NCI-H1694 (cell line): ENCODE measurements at places on chromosomes 2 and 18.

- DNase-seq: no peak
These were observed 32.7 kb upstream of the SPRED2 start for GRCh38 chr2:65465124-65465523.

DNA sequence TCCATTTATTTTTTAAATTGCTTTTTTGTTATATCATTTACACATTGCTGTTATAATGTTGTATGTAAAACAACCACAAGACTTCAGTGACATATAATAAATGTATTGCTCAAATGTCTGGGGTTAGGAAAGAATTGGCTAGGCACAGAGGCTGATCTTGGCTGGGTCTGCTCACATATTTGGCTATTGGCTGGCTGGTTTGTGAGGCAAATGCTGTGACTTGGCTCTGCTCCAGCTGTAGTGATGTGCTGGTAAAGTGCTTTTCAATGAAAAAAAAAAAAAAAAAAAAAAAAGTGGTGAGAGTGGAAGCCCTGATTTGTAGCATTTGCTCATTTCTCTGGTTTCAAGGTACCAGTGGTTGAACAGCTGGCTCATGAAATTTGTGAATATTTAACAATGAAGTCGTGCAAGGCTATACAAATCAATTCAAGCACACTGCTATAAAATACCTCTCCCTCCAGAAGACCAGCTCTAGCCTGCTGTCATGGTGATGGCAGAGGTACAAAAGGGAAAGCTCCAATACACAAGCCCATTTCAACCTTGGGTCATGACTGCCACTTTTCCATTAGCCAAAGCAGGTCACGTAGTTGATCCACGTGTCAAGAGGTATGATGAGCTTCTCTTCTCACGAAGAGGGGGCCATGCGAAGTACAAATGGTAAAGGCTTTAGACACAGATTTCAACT, 43.7 kb upstream of the RIT2 start:
- no peak for DNase-seq

DNA sequence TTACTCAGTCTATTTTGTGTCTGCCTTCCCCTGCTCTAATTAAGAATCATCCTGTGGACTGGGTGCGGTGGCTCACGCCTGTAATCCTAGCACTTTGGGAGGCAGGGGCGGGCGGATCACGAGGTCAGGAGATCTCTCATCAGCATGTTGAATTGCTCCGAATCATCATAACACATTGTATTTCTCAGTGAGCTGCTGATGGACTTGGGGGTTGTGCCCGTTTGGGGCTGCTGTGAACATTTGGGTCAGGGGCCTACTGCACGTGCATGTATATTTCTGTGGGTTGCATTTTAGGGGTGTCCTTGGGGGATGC, 84.4 kb downstream of the ARHGEF4 start:
- no peak for DNase-seq

GRCh38 chr2:28102455-28102874, 211.9 kb downstream of the BABAM2 start:
- no peak for DNase-seq

- peak; percentile 8 for DNase-seq
These were observed 300.8 kb downstream of the CNTNAP5 start for GRCh38 chr2:124325667-124326440.

- no peak for DNase-seq
These were observed 181.7 kb downstream of the ATAD2B start for GRCh38 chr2:23745068-23745725.

GRCh38 chr2:195320413-195320973, 336.5 kb upstream of the SLC39A10 start:
- no peak for DNase-seq

DNA sequence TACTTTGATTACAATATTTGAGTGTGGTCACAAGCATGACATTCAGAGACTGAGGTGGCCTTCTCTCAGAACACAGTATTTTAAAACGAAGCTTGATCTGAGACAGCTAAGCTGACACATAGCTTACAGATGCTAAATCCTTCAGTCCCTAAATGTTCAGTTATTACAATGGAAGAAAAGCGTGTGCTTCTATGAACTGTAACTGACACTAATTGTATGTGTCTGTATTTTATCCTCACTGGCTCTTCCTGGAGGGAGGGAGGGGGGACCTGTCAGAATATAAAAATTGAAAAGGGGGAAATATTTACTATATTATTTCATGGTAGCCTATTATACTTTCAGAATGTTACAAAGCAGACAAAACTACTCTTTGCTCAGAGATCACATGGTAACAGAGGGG, 340.2 kb downstream of the FIGN start:
- DNase-seq: no peak

- no peak for DNase-seq
These were observed 58.9 kb downstream of the FAM168B start for GRCh38 chr2:131034122-131035051.

DNA sequence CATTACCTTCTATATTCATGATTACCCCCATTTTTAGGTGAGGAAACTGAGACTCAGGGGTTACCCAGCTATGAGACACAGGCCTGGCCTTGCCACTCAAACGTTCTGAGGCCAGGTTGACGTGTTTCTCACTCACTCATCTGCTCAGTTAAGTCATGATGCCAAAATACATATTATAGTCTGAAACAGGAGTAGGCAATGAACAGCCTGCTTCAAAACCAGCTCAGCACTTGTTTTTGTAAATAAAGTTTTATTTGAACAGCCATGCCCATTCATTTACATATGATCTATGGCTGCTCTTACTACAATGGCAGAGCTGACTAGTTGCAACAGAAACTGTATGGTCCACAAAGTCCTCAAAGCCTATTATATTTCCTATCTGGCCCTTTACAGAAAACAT, 74.1 kb upstream of the SMAD2 start:
- DNase-seq: no peak

DNA sequence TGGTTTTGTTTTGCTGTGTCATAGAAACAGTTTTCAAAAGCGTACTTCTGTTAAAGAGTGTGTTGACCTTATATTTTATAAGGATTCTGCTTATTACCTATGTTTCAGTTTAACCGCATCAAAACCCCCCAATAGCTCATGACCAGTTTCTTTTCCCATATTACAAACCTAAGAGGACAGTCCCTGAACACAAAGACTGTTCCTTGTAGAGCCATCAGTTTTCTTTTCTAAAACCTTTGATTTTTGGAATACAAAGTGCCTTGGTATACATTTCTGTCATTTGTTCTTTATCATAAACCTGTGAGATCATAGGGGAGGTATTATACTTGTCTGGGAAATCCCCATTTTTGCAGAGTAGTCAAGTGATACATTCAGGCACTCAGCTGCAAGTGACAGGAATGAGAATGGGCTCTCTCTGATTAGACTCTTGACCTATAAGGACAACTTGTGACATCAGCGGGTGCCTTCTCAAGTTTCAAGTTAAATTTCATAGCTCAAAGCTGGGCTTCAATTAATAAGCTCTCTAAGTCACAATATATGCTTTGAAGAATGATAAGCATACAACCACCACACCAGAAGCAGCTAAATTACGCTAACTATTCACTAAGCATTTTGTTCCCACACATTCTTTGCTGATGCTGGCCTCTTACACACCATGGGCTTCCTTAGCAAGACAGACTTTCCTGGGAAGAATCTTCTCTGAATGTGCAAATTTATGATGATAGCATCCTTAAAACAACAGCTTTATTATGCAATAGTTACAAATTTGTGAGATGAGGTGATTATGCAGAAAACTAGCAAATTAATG, 97.5 kb upstream of the CD302 start:
- DNase-seq: no peak

DNA sequence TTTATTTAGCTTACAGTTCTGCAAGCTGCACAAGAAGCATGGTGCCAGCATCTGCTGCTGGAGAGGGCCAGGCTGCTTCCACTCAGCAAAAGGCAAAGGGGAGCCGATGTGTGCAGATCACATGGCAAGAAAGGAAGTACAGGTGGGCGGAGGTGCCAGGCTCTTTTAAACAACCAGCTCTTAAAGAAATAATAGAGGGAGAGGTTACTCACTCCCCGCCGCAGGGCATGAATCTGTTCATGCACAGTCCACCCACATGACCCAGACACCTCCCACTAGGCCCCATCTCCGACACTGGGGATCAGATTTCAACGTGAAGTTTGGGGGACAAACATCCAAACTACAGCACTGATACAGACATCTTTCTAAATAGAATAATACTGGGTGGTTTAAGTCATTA, 105.8 kb downstream of the MTCL1 start:
- no peak for DNase-seq

GRCh38 chr18:32974421-32975162, 201.8 kb upstream of the KLHL14 start:
- DNase-seq: no peak

GRCh38 chr2:158502974-158503373, 46.2 kb downstream of the PKP4 start:
- no peak for DNase-seq

DNA sequence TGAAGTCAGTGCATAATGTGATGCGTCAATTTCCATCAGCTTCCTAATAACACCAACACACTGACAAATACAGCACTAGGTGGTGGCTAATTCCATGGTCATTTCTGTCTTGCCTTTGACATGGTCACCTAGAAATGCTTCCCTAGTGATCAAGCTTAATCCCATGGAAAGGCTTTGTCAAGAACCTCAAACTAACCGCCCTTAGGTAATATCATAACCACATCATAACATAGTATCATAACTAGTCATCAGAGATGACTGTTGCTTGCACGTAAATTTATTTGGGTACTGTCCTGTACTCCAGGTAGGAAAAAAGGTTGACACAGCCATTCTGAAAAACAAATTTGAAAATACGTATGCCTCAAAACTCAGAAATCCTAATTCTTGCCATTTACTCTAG, 471.8 kb downstream of the IRS1 start:
- no peak for DNase-seq

GRCh38 chr18:44934901-44935300, 254.2 kb downstream of the SETBP1 start:
- DNase-seq: no peak

DNA sequence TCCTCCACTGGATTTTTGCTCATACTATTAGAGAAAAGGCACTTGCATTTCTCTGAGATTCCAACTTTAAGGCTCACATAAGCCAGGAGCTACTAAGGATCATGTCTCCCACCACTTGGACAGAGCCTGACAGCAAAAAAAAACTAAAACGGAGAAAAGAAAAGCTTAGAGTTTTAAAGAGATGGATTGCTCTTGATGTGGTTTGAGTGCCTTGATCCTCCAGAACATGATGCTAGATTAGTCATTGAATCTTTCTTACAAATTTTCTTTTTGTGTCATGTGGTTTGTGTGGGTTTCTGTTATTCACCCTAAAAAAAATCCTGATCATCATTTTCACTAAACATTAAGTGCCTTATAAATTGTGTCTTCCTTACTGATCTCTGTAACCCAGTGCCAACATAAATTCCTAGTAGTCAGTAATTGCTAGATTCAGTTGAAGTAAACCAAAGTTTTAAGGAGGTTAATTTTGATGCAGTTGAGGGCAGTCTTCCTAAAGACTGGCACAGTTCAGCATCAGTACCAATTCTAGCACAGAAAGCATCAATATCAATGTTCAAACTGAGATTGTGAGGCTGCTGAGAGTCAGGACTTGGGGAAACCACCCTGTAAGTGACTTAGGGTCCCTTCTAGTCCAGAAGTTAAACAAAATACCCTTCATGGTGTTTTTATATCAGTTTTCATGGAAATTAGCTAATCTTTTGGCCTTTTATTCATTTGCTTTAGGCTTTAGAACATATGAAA, 206.3 kb downstream of the RAD51AP2 start:
- DNase-seq: no peak

- DNase-seq: no peak
These were observed 85.8 kb upstream of the SETBP1 start for GRCh38 chr18:44594799-44595467.

- DNase-seq: no peak
These were observed 135.6 kb upstream of the DAPL1 start for GRCh38 chr2:158659483-158659882.

GRCh38 chr2:81395746-81396145, 1091.2 kb upstream of the LRRTM1 start:
- no peak for DNase-seq

DNA sequence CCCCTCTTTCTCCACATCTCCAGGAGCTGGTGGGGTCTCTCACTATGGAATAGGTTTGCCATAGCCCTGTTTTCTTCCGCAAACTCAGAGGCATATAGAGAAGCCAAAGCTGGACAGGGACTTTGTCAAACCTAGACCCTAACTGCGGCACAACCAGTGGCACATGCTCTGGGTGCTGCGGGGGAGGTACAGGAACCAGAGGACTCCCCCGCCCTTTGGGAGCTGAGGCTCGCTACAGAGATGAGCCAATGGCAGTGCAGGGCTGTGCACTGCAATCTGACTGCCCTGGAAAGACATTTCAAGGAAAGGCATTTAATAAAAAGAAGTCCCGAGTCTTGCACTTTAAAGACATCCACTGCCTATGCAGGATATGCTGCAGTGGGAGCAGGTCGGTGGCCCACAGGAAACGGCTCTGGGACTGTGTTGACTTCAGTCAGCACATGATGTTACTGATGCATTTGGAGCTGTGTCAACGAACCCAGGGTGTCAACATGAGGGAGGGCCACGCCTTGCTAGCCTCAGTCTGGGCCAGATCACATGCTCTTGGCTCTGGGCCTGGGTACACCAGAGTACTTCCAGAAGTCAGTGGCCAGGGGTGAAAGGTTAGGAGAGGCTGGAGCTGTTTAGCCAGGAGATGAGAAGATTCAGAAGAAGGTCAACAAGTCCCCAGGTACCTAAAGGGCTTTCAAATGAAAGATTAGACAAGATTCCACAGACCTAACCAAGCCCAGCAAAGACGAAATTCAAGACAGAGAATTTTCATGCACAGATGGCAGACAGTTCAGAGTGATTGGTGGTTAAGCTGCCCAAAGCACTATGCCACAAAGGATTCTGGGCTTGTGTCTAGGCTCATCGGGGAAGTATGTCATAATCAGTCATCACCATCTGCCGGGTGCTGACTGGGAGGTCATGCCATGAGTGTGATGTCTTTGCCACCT, 8.2 kb downstream of the SLC35F6 start:
- peak; percentile 98 for DNase-seq

DNA sequence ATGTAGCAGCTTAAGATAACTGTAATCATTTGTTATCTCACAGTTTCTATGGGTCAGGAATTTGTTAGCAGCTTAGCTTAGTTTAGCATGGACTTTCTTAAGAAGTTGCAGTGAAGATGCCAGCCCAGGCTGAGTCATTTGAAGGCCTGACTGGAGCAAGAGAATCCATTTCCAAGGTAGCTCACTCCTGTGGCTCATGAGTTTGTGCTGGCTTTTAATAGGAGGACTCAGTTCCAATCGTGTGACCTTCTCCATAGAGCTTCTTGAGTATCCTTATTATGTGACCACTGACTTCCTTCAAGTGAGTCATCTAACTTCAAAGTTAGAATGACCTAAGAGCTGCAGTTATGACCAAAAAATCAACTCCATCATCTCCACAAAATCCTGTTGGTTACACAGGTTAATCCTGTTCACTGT, 1.4 kb downstream of the GPATCH11 start:
- DNase-seq: no peak

GRCh38 chr2:62768615-62769014, 63.1 kb downstream of the EHBP1 start:
- no peak for DNase-seq

GRCh38 chr18:49098386-49098785, 147.6 kb upstream of the SMAD7 start:
- DNase-seq: no peak
